IMR-90 (cell line): ENCODE measurements at places on chromosomes 6 and 20.
A peak's percentile ranks its signal among the peaks of the same experiment; 100 is the strongest.

DNA sequence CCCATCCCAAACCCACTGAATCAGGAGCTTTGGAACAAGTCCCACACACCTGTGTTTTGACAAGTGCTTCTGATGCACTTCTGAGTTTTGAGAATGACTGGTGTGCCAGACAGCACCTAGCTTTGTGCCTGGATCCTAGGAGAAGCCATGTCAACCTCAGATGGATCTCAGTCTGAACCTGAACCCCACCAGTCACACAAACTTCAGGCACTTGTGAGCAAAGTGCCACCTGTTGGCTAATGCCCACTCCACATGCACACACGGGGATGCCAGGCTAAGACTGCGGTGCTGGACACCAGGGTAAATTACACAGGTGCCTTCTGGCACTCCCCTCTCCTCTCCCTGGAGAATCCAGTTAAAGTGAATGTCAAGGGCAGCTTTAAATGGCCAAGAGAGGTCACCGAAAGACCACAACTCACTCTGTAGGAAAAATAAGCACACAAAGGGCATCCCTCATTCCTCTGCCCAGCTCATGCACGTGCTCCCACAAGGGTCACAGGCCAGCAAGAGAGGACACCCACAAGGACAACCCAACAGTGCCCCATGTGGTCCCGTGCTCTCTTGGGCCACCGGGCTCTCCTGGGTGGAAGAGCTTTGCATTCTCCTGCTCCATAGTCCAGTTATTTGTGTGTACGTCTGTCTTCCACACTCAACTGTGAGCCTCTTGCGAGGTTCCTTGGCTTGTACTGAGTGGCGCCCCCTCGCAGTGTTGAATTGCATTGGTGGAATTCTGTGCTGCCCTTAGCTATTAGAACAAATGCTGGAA lies 45.6 kb downstream of the TAF8 start:
- DNase-seq = no peak

DNA sequence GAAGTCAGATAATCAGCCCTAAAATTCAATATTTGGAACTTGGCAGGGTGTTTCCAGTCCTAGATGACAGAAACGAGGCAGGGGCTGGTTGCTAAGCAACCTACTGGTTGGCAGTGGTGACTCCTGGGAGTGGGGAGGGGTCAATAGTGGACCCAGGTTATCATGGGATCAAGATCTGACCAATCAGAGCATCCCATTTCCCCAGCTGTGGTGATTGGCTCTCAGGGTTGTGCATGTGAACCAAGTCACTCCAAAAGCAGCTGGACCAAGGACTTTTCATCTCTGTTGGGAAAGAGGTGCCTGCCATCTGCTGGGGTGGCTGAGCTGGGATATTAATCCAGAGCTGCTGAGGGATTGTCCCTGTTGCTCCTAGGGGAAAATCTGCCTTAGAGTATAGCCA lies 253.4 kb downstream of the PREX1 start:
- DNase-seq = no peak
- no peaks in the 10 kb centered on the region for H3K4me1 ChIP-seq
- no peak overlapping the region for H3K27ac ChIP-seq
- no peak overlapping the region for H3K4me3 ChIP-seq

GRCh38 chr6:33243476-33243875 lies 28.2 kb downstream of the VPS52 start:
- DNase-seq = no peak
- peaks cover under 1% of the 10 kb centered on the region; the same call in 1 of the 2 replicates for H3K4me1 ChIP-seq
- H3K4me3 ChIP-seq = no peak overlapping the region
- H3K36me3 ChIP-seq = no peaks in the 10 kb centered on the region
- peaks cover 22% of the 10 kb centered on the region for H3K27me3 ChIP-seq

DNA sequence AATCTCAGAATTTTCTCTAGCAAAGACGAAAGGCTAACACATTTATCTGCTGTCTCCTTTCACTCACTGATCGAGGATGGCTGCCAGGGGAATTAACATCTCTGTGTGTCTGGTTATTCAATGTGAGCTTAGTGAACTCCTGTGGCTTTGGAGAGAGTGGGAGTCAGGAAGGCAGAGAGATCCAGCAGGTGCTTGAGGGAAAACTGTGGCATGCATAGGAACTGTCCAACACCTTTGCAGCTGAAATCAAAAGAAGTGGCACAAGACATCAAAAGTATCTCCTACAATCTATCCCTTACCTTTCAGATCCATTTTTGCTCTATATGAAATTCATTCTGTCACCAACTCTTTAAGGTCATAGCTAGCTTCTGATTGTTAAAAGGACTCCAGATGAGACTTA lies 11.8 kb upstream of the FAM184A start:
- H3K36me3 ChIP-seq = no peaks in the 10 kb centered on the region
- no peak overlapping the region for H3K27ac ChIP-seq
- no peak for DNase-seq
- no peak overlapping the region for H3K4me3 ChIP-seq
- H3K4me1 ChIP-seq = no peaks in the 10 kb centered on the region

DNA sequence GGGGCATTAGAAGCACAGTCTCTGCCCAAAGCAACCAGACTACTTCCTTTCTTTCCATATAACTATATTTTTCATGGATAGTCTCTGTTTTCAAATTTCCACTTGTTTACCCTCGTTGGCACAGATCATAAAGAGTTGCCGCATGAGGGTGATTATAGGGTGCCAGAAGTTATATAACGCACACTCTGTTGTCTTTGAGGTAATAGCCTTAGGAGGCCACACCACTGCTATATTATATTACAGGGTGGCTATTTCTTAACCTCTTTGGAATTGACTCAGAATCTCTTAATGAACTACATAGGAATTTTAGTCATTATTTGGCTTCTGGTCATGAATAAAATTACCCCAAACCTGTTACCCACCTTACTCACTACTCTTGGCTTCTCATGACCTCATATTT lies 43.7 kb downstream of the KCNQ5 start:
- no peaks in the 10 kb centered on the region for H3K27me3 ChIP-seq
- no peak overlapping the region for H3K27ac ChIP-seq
- H3K4me1 ChIP-seq = no peaks in the 10 kb centered on the region
- H3K4me3 ChIP-seq = no peak overlapping the region
- H3K36me3 ChIP-seq = no peaks in the 10 kb centered on the region

GRCh38 chr6:73854998-73855718 lies 159.2 kb downstream of the CD109 start:
- H3K27me3 ChIP-seq = no peaks in the 10 kb centered on the region
- H3K4me3 ChIP-seq = no peak overlapping the region
- H3K27ac ChIP-seq = no peak overlapping the region
- peaks cover 4% of the 10 kb centered on the region for H3K4me1 ChIP-seq
- DNase-seq = peak; percentile 73

DNA sequence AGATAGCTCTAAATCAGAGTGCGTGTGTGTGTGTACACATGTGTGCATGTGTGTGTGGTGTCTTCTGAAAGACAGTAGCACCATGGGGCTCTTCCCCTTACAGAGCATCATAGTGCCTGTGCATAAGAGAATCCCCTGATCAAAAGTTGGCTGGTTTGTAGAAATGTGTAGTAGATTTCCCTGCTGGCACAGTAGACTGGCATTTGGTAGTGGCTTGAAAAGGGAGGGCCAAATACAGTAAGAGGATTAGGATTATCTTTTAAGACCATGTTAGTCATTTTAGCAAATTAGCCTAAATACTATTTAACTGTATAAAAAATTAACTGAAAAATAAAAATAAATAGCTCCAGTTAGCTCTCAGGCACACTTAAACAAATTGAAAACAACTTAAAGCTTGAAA lies 112.6 kb downstream of the B3GAT2 start:
- DNase-seq = no peak
- H3K4me1 ChIP-seq = peaks cover 5% of the 10 kb centered on the region; the same call in 1 of the 2 replicates
- H3K4me3 ChIP-seq = no peak overlapping the region
- no peaks in the 10 kb centered on the region for H3K27me3 ChIP-seq
- no peaks in the 10 kb centered on the region; the same call in 1 of the 2 replicates for H3K36me3 ChIP-seq

- no peak overlapping the region for H3K27ac ChIP-seq
- peak; percentile 87 for DNase-seq
- no peak overlapping the region for H3K4me3 ChIP-seq
- peaks cover 18% of the 10 kb centered on the region for H3K27me3 ChIP-seq
These were observed 41.7 kb upstream of the FAM135A start for GRCh38 chr6:70371454-70372105.

GRCh38 chr6:166604911-166605310 lies 18.4 kb upstream of the RAMACL start:
- H3K36me3 ChIP-seq = peaks cover 8% of the 10 kb centered on the region; the same call in 1 of the 2 replicates
- DNase-seq = no peak
- H3K27me3 ChIP-seq = no peaks in the 10 kb centered on the region

GRCh38 chr6:34151321-34152041 lies 5.6 kb upstream of the GRM4 start:
- H3K27ac ChIP-seq = no peak overlapping the region
- H3K36me3 ChIP-seq = no peaks in the 10 kb centered on the region
- DNase-seq = no peak
- H3K27me3 ChIP-seq = peaks cover 79% of the 10 kb centered on the region
- no peak overlapping the region for H3K4me3 ChIP-seq

- no peaks in the 10 kb centered on the region for H3K27me3 ChIP-seq
- H3K4me3 ChIP-seq = peak overlapping the region; percentile 77
- peak overlapping the region; percentile 62 for H3K27ac ChIP-seq
- H3K36me3 ChIP-seq = no peaks in the 10 kb centered on the region
These were observed 887 bp downstream of the GABBR1 start for GRCh38 chr6:29631860-29632731.

GRCh38 chr6:144762469-144762868 lies 477.3 kb downstream of the UTRN start:
- DNase-seq = no peak
- no peaks in the 10 kb centered on the region for H3K27me3 ChIP-seq
- H3K4me3 ChIP-seq = no peak overlapping the region
- no peaks in the 10 kb centered on the region for H3K4me1 ChIP-seq
- H3K36me3 ChIP-seq = peaks cover 1% of the 10 kb centered on the region

GRCh38 chr6:67450641-67451040 lies 1184.4 kb upstream of the ADGRB3 start:
- no peak overlapping the region for H3K27ac ChIP-seq
- H3K4me1 ChIP-seq = no peaks in the 10 kb centered on the region
- no peak for DNase-seq
- H3K27me3 ChIP-seq = no peaks in the 10 kb centered on the region
- no peak overlapping the region for H3K4me3 ChIP-seq

DNA sequence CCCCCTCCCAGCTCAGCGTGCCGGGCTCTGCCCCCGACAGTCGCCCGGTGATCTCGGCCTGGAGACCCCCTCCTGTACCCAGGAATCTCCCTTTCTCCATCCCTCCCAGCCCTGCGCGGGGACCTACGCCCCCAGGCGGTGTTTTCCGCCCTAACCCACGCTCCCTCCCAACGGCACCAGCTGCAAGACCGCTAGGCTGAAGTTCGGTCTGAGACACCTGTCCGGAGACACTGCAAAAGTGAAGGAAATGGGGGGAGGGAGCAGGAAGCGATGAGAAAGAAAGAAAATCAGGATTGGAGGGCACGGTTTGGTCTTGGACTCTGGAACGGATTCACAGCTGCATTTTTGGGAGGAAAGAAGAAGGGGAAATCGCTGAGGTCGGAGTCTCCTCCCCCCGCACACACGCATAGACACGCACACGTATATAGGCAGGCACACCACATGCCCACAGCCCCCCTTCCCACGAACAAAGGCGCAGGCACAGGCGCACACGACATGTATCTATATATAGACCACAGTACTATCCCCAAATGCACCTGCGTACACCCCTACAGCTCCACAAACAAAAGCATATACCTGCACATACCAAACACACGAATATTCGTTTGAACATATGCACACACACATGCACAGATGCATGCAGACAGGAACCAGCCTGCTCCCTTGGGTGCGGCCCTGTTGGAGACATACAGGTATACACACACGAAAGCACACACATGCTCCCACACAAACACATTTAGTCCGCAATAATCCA lies 1.0 kb downstream of the SLC32A1 start:
- no peak for DNase-seq
- H3K27me3 ChIP-seq = peaks cover 91% of the 10 kb centered on the region
- no peak overlapping the region for H3K4me3 ChIP-seq
- H3K27ac ChIP-seq = no peak overlapping the region

DNA sequence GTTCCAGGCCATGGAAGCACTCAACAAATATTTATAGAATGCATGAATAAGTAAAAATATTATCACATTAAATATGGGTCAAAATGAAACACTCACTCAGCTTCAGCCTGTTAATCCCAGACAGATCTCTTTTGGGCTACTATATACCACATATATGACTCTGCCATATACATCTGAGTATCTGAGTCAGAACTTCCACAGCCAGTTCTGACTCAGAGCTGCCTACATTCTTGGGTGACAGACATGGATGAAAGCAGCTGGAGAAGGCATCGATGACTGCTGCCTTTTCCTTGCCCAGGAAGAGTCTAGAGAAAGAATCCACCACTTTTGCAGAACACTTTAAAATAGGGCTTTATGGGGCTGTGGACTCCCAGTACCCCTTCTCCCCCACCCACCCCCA lies 11.5 kb upstream of the PDYN start:
- H3K27me3 ChIP-seq = peaks cover 2% of the 10 kb centered on the region
- H3K27ac ChIP-seq = no peak overlapping the region
- H3K4me1 ChIP-seq = no peaks in the 10 kb centered on the region
- no peaks in the 10 kb centered on the region for H3K36me3 ChIP-seq

GRCh38 chr20:38776363-38776762 lies 28.1 kb downstream of the ACTR5 start:
- no peak overlapping the region for H3K27ac ChIP-seq
- no peak for DNase-seq
- no peak overlapping the region for H3K4me3 ChIP-seq
- H3K27me3 ChIP-seq = no peaks in the 10 kb centered on the region
- no peaks in the 10 kb centered on the region for H3K4me1 ChIP-seq
- peaks cover 14% of the 10 kb centered on the region for H3K36me3 ChIP-seq

- no peak overlapping the region for H3K4me3 ChIP-seq
- H3K27ac ChIP-seq = no peak overlapping the region
- no peaks in the 10 kb centered on the region for H3K27me3 ChIP-seq
- DNase-seq = no peak
- H3K4me1 ChIP-seq = no peaks in the 10 kb centered on the region
These were observed 601.2 kb downstream of the DHX35 start for GRCh38 chr20:39563349-39563748.

- peaks cover 26% of the 10 kb centered on the region for H3K4me1 ChIP-seq
- H3K27me3 ChIP-seq = no peaks in the 10 kb centered on the region
- H3K36me3 ChIP-seq = no peaks in the 10 kb centered on the region
- 0 out of 2 replicates have a peak overlapping the region, but pooled peaks have one; percentile 26 for H3K27ac ChIP-seq
These were observed 8.9 kb downstream of the PTPRK start for GRCh38 chr6:128511506-128511905.

DNA sequence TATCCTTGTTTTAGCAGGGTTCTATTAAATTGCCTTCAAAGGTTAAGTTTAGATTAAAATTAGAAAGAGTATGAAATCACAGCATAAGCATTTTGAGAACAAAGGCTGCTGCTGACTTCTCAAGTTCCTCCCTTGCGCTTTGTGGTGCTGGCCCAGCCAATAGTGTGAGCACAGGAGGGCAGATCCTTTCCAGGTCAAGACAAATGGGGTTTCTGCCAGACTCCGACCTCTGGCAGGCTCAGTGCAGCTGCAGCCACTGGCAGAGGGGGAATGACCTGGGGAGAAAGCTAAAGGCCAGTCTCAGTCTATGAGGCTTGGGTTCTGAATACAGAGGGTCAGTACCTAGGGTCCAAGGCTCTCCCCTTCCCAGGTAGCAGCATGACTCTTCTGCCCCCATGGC lies 27.0 kb downstream of the CLIC5 start:
- H3K27me3 ChIP-seq = no peaks in the 10 kb centered on the region
- H3K36me3 ChIP-seq = no peaks in the 10 kb centered on the region
- H3K4me3 ChIP-seq = no peak overlapping the region
- no peak overlapping the region for H3K27ac ChIP-seq
- no peak for DNase-seq
